CD4-positive, alpha-beta T cell treated with Interleukin-21 for 1 hour (primary cell): ENCODE measurements at places on chromosomes 6 and 20.

- DNase-seq = no peak
These were observed 300.9 kb downstream of the DHX35 start for GRCh38 chr20:39263076-39263475.

GRCh38 chr6:158344534-158344933 lies 32.3 kb downstream of the TULP4 start:
- DNase-seq = no peak

- DNase-seq = no peak
These were observed 46.3 kb downstream of the HBS1L start for GRCh38 chr6:135008072-135008940.

DNA sequence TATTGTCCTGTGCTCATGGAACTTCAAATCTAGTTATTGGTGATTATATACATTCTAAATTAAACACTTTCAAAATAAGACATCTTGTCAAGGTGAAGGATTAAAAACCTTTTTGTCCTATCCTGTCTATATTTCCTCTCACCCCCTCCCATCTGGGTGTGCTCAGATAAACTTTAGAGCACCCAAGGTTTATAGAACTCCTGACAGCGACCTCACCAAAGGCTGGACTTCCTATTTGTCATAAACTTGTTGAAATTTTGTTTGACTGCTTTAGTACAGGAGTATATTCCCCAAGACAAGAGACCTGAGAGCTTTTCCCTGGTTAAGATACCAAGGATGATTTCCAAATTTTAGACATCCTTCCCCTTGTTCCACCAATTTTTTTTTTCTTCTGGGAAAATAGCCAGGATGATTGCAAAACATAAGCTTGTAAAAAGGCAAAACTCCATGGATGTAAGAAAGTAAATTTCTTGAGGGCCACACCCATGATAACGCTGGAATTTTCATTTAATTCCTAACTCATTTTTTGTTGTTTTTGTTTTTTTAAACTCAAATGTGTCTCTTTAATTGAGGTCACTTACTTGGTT lies 33.0 kb downstream of the CARMIL1 start:
- DNase-seq = no peak

DNA sequence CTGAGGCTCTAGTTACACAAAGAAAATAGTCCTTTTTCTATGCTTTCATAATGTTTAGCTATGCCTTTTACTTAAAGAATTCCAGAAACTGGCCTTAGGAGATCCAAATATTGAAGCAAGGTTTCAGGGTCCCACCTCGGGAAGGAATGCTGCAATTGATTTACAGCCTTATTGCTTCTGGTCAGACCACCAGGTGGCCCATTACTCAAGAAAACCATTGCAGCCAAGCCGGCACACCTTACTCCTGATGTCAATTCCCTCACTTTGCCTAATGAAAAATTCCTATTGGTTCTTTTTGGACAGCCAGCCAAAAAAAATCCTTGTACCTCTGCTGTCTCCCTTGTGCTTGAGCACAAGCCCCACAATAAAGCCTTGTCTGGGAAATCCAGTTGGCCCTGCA lies 173.9 kb downstream of the LMBRD1 start:
- no peak for DNase-seq

GRCh38 chr20:6882561-6883291 lies 115.2 kb downstream of the BMP2 start:
- DNase-seq = no peak

GRCh38 chr6:14647357-14647756 lies 529.8 kb downstream of the CD83 start:
- DNase-seq = no peak

- no peak for DNase-seq
These were observed 992.5 kb upstream of the ADGRB3 start for GRCh38 chr6:67642582-67642981.

- DNase-seq = no peak
These were observed 3.5 kb upstream of the RAET1L start for GRCh38 chr6:150028799-150029198.

DNA sequence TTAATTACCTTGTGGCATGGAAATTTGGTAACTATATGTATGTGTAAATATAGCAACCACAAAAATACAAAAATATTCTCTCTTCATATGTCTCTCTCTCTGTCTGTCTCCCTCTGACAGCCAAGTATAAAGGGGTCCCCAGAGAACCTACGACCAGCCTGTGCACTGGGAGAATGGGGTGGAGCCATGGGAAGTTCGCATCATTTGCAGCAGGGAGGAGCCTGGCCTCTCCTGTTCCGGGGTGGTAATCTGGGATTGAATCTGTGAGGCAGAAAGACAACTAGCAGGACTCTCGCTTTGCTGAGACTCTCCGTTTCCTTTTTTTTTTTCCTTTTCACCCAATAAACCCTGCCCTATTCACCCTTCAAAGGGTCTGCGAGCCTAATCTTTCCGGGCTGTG lies 1109.1 kb downstream of the HACE1 start:
- DNase-seq = no peak

- no peak for DNase-seq
These were observed 166.4 kb upstream of the RNF217 start for GRCh38 chr6:124795643-124796463.
